T-helper 1 cell treated with Interleukin-12 subunit alpha and Interleukin-12 subunit beta and Interleukin-4 antibody, amounts not matched to agents 30 ng/mL and 1 ng/mL, for 36 hours (primary cell): ENCODE measurements at places on chromosomes 3 and 15. TPM values are rescaled to one million over a fixed set of nuclear protein-coding genes. Genes with fewer than 3 reads are reported as not detected.

The NANOGP8 gene
- not detected in 2 replicates for total RNA-seq

The ARGFX gene
- total RNA-seq, result not detected in 2 replicates

The KLHL40 gene
- total RNA-seq, result not detected in 2 replicates

The ACSBG1 gene
- not detected in 2 replicates for total RNA-seq

The TM6SF1 gene
- total RNA-seq, result 13.0 and 15.9 TPM in 2 replicates

The RTP4 gene
- 21.3 and 21.6 TPM in 2 replicates for total RNA-seq

The SLC28A1 gene
- not detected in 2 replicates for total RNA-seq

The CHST2 gene
- total RNA-seq, result 6.0 and 6.7 TPM in 2 replicates

The LRRIQ4 gene
- not detected in 2 replicates for total RNA-seq

The ZNF502 gene
- total RNA-seq, result 0.49 and 0.56 TPM in 2 replicates

The GHRL gene
- total RNA-seq, result 3.2 and 6.9 TPM in 2 replicates

The ACKR2 gene
- total RNA-seq, result 1.6 and 2.7 TPM in 2 replicates

The SEMA6D gene
- total RNA-seq, result 0.32 TPM in 1 of 2 replicates, not detected in the other

The PAQR9 gene
- total RNA-seq, result not detected in 2 replicates

The KBTBD12 gene
- not detected in 2 replicates for total RNA-seq

The GNAT1 gene
- not detected in 2 replicates for total RNA-seq

The PROS1 gene
- total RNA-seq, result 1.1 and 1.2 TPM in 2 replicates

The SCAMP5 gene
- 0.98 and 1.4 TPM in 2 replicates for total RNA-seq

The TTLL13 gene
- 0.61 and 1.4 TPM in 2 replicates for total RNA-seq

The ITGA11 gene
- 0.90 and 1.7 TPM in 2 replicates for total RNA-seq

The CCDC13 gene
- total RNA-seq, result 0.20 and 0.54 TPM in 2 replicates

The FSTL1 gene
- 0.12 and 0.32 TPM in 2 replicates for total RNA-seq

The KLHL24 gene
- total RNA-seq, result 20.3 and 20.5 TPM in 2 replicates

The FANCI gene
- total RNA-seq, result 135 and 138 TPM in 2 replicates

The INKA1 gene
- total RNA-seq, result 0.27 and 0.73 TPM in 2 replicates

The TERC gene
- 3.1 and 6.2 TPM in 2 replicates for total RNA-seq

The STRIT1 gene
- not detected in 2 replicates for total RNA-seq

The FANCD2OS gene
- total RNA-seq, result not detected in 2 replicates

The CHRFAM7A gene
- 0.78 TPM in 1 of 2 replicates, not detected in the other for total RNA-seq

The CCRL2 gene
- total RNA-seq, result 6.0 and 6.8 TPM in 2 replicates

The MAP4 gene
- 104 and 106 TPM in 2 replicates for total RNA-seq

The ABI3BP gene
- not detected in 2 replicates for total RNA-seq

The HCN4 gene
- not detected in 2 replicates for total RNA-seq

The CHRNB4 gene
- not detected in 2 replicates for total RNA-seq

The CACNA2D3 gene
- not detected in 2 replicates for total RNA-seq

The NMNAT3 gene
- total RNA-seq, result 1.7 and 1.8 TPM in 2 replicates

The TBC1D21 gene
- total RNA-seq, result not detected in 2 replicates

The PLCH1 gene
- total RNA-seq, result 0.71 and 0.88 TPM in 2 replicates

The ZNF860 gene
- total RNA-seq, result 0.10 and 0.20 TPM in 2 replicates

The CELF6 gene
- total RNA-seq, result 0.98 and 1.1 TPM in 2 replicates

The EMC7 gene
- total RNA-seq, result 82.5 and 84.9 TPM in 2 replicates

The FBLN2 gene
- total RNA-seq, result not detected in 2 replicates

The GCSAM gene
- total RNA-seq, result 5.3 and 5.7 TPM in 2 replicates

The RFTN1 gene
- 80.5 and 90.3 TPM in 2 replicates for total RNA-seq

The CEP19 gene
- total RNA-seq, result 5.3 and 5.5 TPM in 2 replicates

The STARD5 gene
- total RNA-seq, result 5.6 and 6.1 TPM in 2 replicates
